Cortex of kidney (tissue), 1 donor: ENCODE measurements at places on chromosomes 5 and 9.

- DNase-seq = no peak
Observed at GRCh38 chr9:114513055-114513958, 8.0 kb upstream of the WHRN start.

- DNase-seq = no peak
Observed at GRCh38 chr9:110808599-110808980, 140.0 kb downstream of the MUSK start.

GRCh38 chr5:3394891-3395599, 200.6 kb upstream of the IRX1 start:
- DNase-seq = no peak

GRCh38 chr5:153985498-153985897, 53.2 kb downstream of the FAM114A2 start:
- no peak for DNase-seq

GRCh38 chr5:158100373-158100888, 241.5 kb upstream of the CLINT1 start:
- DNase-seq = no peak

DNA sequence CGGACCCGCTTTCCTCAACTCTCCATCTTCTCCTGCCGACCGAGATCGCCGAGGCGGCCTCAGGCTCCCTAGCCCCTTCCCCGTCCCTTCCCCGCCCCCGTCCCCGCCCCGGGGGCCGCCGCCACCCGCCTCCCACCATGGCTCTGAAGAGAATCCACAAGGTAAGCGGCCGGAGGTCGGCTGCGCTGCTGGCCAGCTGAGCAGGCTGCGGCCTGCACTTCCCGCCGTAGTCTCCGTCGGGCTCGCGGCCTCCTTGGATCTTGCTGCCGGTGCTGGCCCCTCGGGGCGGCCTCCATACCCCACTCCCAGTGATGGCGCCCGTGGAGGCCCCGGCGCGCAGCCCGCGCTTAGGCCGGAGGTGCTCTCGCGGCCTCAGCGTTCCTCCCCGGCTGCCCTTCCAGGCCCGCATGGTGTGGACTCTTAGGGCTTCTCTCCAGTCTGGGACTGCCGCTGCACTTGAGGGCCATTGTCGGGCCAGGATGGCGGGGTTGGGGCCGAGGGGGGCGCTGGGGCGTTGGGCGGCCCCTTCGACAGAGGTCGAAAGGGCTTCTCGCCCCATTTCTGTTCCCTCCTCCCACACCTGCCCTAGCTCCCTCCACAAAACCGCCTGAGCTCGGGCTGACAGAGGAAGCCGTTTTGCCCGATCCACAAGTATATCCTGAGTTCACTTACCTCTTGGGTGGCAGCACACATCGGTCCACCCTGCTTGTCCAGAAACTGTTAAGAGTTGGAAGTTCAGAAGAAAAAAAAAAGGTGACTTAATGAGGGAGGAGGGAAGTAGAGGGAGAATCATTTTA, 714 bp downstream of the UBE2D2 start:
- DNase-seq = no peak

- DNase-seq = no peak
Observed at GRCh38 chr5:142974409-142974808, 204.2 kb downstream of the ARHGAP26 start.

GRCh38 chr5:134590992-134591659, 41.5 kb downstream of the SAR1B start:
- no peak for DNase-seq

DNA sequence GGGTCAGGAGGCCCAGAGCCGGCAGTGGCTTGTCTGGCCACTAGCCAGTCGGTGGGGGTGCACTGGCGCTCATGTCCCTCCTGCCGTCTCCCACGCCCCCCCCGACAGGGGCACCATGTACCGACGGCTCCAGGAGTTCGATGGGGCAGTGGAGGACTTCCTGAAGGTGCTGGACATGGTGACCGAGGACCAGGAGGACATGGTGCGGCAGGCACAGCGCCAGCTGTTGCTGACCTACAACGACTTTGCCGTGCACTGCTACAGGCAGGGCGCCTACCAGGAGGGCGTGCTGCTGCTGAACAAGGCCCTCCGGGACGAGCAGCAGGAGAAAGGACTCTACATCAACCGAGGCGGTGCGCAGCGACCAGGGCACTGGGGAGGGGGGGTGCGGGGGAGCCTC, 8.1 kb downstream of the TTC16 start:
- no peak for DNase-seq
